Fibroblast of mammary gland (primary cell): ENCODE measurements at places on chromosomes 4 and X.

DNA sequence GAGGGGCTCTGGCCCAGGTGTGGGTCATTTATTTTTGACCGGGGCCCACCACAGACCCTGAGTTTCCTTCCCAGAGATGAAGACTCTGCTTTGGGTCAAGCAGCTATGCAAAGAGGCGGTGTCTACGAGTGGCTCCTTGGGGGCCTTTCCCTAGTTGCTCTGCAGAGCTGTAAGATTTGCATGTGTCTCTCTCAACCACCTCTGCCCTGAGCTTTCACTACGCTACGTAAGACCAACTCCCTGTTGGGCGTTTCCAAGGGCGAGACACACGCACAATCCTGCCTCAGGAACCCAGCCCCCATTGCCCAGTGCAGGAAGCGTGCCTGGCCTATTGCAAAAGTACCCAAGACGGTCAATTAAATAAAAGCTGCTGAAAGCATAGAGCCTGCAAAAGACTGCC lies 10.0 kb upstream of the ANOS1 start:
- DNase-seq = no peak

DNA sequence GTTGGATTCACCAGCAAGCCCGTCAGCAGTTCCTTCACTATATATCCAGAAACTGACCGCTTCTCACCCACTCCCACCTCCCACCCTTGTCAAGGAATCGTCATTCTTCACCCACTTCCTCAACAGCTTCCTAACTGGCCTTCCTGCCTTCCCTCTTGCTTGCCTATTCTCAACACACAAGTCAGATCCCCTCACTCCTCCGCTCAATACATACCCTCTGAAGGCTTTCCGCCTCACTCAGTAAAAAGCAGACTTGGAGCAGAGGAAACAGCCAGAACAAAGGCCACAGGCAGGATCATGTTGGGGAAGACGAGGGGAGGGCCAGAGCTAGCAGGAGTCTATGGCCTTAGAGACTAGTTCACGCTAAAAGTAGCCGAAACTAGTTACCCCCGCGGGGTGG lies 23.7 kb downstream of the RWDD4 start:
- no peak for DNase-seq

GRCh38 chrX:107522901-107523300 lies 73.4 kb downstream of the FRMPD3 start:
- no peak for DNase-seq

DNA sequence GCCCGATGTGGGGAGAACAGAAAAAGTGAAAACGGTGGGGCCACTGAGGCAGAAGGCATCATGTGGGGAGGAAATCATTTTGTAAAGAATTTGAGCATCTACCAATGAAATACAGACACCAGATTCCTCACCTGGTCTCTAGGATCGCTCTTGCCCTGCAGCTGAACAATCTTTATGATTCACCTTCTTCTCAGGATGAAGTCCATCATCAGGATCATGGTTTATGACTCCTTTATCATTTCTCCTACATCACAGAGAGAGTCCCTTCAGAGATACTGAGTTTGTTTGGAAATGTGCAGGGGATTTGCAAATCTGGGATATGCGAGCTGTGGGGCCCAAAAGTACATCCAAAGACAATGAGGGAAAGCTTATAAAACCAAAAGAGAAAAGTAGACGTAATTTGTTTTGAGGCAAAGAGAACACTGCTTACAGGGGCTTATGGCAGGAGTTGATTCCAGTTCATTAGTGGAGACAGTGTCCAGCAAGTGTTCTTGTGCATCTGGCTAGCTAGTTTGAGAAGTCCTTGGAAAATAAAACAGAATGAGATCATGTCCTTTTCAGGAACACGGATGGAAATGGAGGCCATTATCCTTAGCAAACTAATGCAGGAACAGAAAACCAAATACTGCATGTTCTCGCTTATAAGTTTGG lies 15.3 kb upstream of the ANXA5 start:
- DNase-seq = no peak
